ENCODE measurements at places on chromosomes 2 and 18. TPM values are rescaled to one million over a fixed set of nuclear protein-coding genes. Genes with fewer than 3 reads are reported as not detected.

The HTR2B gene
- total RNA-seq = not detected

The GREB1 gene
- 14.6 TPM for total RNA-seq

The HK2 gene
- 47.9 TPM for total RNA-seq

The REG3A gene
- total RNA-seq = not detected

The CD8B2 gene
- not detected for total RNA-seq

The TMEM198 gene
- 0.88 TPM for total RNA-seq

The ITPRIPL1 gene
- total RNA-seq = 0.42 TPM

The CYTIP gene
- total RNA-seq = 2.3 TPM

All from psoas muscle (tissue), 8 donors.